Uterine smooth muscle cell (primary cell): ENCODE measurements at places on chromosomes 2 and 18. TPM values are rescaled to one million over a fixed set of nuclear protein-coding genes. Genes with fewer than 3 reads are reported as not detected.

BCL2L11 gene
- 1.00 and 2.7 TPM in 2 replicates for total RNA-seq

CCDC121 gene
- total RNA-seq, result 1.7 and 2.0 TPM in 2 replicates

CNNM4 gene
- 5.4 and 5.6 TPM in 2 replicates for total RNA-seq

TFPI gene
- total RNA-seq, result 66.9 and 121 TPM in 2 replicates

MC4R gene
- total RNA-seq, result not detected in 2 replicates

FOXD4L1 gene
- 0.12 TPM in 1 of 2 replicates, not detected in the other for total RNA-seq

MAP3K19 gene
- not detected in 2 replicates for total RNA-seq

TMEM198 gene
- 0.77 and 1.9 TPM in 2 replicates for total RNA-seq

FBXO48 gene
- 0.37 and 0.66 TPM in 2 replicates for total RNA-seq

FNDC4 gene
- total RNA-seq, result 15.6 and 16.6 TPM in 2 replicates

STAMBP gene
- total RNA-seq, result 22.1 and 23.0 TPM in 2 replicates

TTLL4 gene
- total RNA-seq, result 7.1 and 9.0 TPM in 2 replicates

SP5 gene
- total RNA-seq, result not detected in 2 replicates

PSMA8 gene
- not detected in 2 replicates for total RNA-seq

COLEC12 gene
- total RNA-seq, result 7.2 and 13.2 TPM in 2 replicates

LIPT1 gene
- 5.4 and 7.4 TPM in 2 replicates for total RNA-seq

ACVR1C gene
- total RNA-seq, result 0.25 and 0.33 TPM in 2 replicates

C1QL2 gene
- total RNA-seq, result not detected in 2 replicates

B3GNT7 gene
- 0.11 and 0.12 TPM in 2 replicates for total RNA-seq

BOLL gene
- total RNA-seq, result not detected in 2 replicates

AGXT gene
- under 0.01 TPM in 1 of 2 replicates, not detected in the other for total RNA-seq

PDE1A gene
- 11.5 and 20.0 TPM in 2 replicates for total RNA-seq

UPP2 gene
- not detected in 2 replicates for total RNA-seq

CD28 gene
- not detected in 2 replicates for total RNA-seq

AQP12B gene
- total RNA-seq, result not detected in 2 replicates

MEP1B gene
- not detected in 2 replicates for total RNA-seq

ASAP2 gene
- total RNA-seq, result 43.5 and 44.8 TPM in 2 replicates

SCYGR2 gene
- not detected in 2 replicates for total RNA-seq

CCDC85A gene
- total RNA-seq, result 2.4 and 4.6 TPM in 2 replicates

AKAIN1 gene
- total RNA-seq, result not detected in 2 replicates

SERPINB12 gene
- total RNA-seq, result not detected in 2 replicates

IAH1 gene
- total RNA-seq, result 68.9 and 70.1 TPM in 2 replicates

INHA gene
- 0.11 and 0.50 TPM in 2 replicates for total RNA-seq

TGFA gene
- total RNA-seq, result not detected in 2 replicates

GREB1 gene
- 1.8 and 3.0 TPM in 2 replicates for total RNA-seq

MAP3K2 gene
- total RNA-seq, result 40.1 and 50.0 TPM in 2 replicates

HK2 gene
- 43.2 and 55.9 TPM in 2 replicates for total RNA-seq

CCDC150 gene
- total RNA-seq, result 6.4 and 14.7 TPM in 2 replicates

IL36A gene
- not detected in 2 replicates for total RNA-seq

TGIF1 gene
- 172 and 236 TPM in 2 replicates for total RNA-seq

CAD gene
- total RNA-seq, result 45.9 and 57.2 TPM in 2 replicates

RUFY4 gene
- total RNA-seq, result not detected in 2 replicates

POTEJ gene
- not detected in 2 replicates for total RNA-seq

SIX3 gene
- under 0.01 TPM in 1 of 2 replicates, not detected in the other for total RNA-seq

KCNS3 gene
- total RNA-seq, result 9.6 and 10.9 TPM in 2 replicates

KYNU gene
- 9.1 and 16.6 TPM in 2 replicates for total RNA-seq

TGOLN2 gene
- total RNA-seq, result 108 and 121 TPM in 2 replicates

TCF23 gene
- total RNA-seq, result not detected in 2 replicates

PID1 gene
- 5.3 and 5.7 TPM in 2 replicates for total RNA-seq

INHBB gene
- not detected in 2 replicates for total RNA-seq

ALK gene
- total RNA-seq, result under 0.01 TPM in 1 of 2 replicates, not detected in the other

SERPINB4 gene
- total RNA-seq, result not detected in 2 replicates

C2orf80 gene
- not detected in 2 replicates for total RNA-seq

UGT1A9 gene
- total RNA-seq, result not detected in 2 replicates

LYPD6B gene
- not detected in 2 replicates for total RNA-seq

WIPF1 gene
- 10.5 and 15.3 TPM in 2 replicates for total RNA-seq

LYG1 gene
- 0.22 and 0.50 TPM in 2 replicates for total RNA-seq

DSG4 gene
- not detected in 2 replicates for total RNA-seq

SLC9A4 gene
- total RNA-seq, result not detected in 2 replicates
